ENCODE measurements at places on chromosomes 3 and 15.

GRCh38 chr3:47441796-47442551 is 33.8 kb downstream of the SCAP start:
- DNase-seq: no peak

DNA sequence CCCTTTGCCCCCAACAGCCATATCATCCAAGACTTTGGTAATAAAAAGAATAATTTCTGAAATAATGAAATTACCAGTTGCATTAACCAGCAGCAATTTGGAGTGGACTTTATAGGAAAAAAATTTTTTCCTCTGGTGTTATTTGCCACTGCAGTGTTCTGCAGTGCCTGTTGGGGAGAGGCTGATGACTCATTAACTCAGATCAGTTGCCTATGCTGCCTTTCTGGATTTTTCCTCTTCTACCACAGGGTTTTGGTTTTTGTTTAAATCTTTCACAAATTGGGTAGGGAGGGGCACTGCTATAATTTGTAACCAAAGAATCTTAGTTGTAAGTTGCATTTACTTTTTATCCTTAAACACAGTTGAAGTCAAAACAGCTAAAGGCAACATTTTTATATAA is 22.7 kb downstream of the ATP6V1A start:
- DNase-seq: peak; percentile 79

GRCh38 chr15:95565690-95566089 is 764.8 kb upstream of the NR2F2 start:
- DNase-seq: no peak

GRCh38 chr15:73518876-73519733 is 76.1 kb downstream of the REC114 start:
- DNase-seq: no peak

- DNase-seq: no peak
These were observed 6.1 kb downstream of the RHO start for GRCh38 chr3:129534428-129535027.

- DNase-seq: no peak
These were observed 245.2 kb downstream of the EFHB start for GRCh38 chr3:19688767-19689166.

GRCh38 chr3:123834631-123835030 is 49.5 kb downstream of the MYLK start:
- DNase-seq: peak; percentile 94

GRCh38 chr3:65689436-65689835 is 349.3 kb downstream of the MAGI1 start:
- no peak for DNase-seq

GRCh38 chr15:55799291-55800212 is 56.6 kb upstream of the PRTG start:
- peak; percentile 66 for DNase-seq

DNA sequence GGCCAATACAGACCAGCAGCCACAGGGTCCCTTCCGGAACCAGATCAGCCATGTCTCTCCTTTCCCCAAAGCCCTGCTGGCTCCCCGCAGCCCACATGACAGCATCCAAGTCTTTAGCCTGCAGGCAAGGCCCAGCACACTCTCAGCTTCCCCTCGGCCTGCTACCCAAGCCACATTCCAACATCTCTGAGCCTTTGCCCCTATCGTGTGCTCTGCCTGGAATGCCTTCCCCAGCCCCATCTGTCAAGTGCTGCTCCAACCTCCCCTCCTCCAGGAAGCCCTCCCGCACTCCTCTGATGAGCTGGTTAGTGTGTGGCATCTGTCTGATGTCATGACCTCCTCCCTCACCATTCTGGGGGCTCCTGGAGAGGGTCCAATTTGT is 8.5 kb downstream of the PLXND1 start:
- DNase-seq: peak; percentile 68

- no peak for DNase-seq
These were observed 105.8 kb upstream of the ETV5 start for GRCh38 chr3:186214670-186215069.

DNA sequence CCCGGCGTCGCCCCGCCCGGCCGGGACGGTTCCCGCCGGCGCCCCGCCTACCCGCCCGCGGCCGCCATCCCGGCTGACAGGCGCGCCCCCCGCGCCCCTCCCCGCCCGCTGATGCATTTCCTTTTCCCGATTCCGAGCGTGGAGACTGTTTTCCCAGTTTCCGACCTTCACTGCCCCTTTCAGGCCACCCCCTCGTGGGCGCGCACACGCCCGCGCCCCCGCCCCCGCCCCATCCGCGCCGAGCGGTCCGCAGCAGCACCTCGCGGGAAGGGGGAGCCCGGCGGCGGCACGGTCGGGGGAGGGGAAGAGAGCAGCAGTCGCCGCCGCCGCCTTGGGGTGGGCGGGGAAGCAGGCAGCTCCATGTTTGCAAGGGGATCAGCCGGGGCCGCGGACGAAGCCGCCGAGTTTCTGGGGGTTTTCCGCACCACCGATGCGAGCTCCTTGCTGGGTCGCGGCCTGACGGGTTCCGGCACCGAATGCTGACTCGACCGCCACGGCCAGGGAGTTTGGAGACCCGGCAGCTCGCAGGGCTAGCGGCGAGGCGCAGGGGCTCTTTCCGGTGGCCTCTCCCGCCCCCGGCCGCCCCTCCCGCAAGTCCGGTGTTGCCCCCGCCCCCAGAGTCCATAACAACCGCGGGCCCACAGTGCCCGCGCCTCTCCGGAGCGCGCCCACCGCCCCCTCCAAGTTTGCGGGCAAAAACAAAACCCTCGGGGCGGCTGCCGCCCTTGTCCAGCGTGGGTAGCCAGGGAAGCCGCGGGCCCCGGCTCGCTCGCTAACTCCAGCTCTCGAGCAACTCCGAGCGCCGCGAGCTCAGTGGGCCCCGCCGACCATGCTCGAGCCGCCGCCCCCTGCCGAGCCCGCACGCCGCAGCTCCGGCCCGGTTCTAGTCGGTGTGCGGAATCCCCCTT is 3.2 kb upstream of the SIN3A start:
- DNase-seq: peak; percentile 85

- no peak for DNase-seq
These were observed 286.1 kb upstream of the TLE3 start for GRCh38 chr15:70383856-70384255.

DNA sequence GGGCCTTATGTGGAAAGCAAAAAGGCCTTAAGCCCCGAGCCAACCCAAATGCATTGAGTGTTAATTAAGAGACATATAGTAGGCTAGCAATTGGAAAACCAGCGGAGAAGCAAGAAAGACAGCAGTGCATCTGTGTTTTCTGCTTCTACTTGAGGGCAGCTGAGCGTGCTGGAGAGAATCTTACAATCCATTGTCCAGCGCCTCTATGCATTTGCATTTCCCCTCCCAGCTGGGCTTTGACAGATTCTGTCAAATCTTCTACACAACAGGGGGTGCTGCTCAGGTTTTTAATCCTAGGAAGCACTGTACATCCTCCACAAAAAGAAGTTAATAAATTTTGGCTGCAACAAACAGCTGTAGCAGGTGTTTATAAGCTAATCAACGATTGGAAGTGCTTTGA is 23.9 kb downstream of the SSR3 start:
- DNase-seq: no peak

- DNase-seq: no peak
These were observed 208.8 kb upstream of the TBC1D5 start for GRCh38 chr3:17951241-17951640.

DNA sequence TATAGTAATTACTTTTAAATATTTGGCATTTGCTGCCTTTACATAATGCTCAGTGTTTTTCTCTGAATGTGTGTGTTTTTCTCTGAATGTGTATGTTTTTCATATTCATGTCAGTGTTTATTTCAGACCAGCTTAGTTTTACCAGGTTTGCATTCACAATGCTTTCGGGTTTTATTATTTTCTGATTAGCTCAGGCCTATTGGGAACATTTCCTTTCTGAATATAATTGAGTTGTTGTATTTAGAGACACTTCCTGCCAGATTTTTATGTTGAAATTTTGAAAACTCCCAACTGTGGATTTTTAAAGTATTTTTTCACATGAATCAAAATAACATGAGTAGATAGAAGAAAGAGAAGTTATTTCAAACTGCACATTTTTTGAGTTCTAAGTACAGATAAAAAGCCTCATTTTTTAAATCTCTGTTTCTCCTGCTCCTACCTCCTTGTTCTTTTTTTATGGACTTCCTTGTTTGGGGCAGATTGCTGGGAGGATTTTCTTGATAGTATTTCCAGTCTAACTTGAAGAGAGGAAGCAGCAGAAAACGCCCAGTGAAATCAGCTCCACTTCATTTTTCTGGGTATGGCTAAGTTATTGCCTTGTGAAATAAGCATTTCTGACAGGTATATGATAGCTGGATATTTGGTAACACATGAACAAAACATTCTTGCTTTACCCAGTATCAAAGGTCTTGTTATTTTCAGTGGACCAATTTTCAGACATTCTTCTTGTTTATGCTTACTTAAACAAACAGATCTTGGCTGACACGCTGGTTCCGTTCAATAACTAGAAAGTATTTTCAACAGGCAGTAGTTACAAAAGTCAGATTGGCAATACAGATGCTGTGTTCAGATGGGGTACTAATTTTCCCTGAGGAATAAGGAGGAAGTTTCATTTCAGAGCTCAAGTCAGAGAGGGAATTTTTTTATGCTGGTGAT is 70.7 kb downstream of the RIOX2 start:
- peak; percentile 2 for DNase-seq

- peak; percentile 94 for DNase-seq
These were observed 5.9 kb upstream of the GRAMD2A start for GRCh38 chr15:72203507-72203837.

DNA sequence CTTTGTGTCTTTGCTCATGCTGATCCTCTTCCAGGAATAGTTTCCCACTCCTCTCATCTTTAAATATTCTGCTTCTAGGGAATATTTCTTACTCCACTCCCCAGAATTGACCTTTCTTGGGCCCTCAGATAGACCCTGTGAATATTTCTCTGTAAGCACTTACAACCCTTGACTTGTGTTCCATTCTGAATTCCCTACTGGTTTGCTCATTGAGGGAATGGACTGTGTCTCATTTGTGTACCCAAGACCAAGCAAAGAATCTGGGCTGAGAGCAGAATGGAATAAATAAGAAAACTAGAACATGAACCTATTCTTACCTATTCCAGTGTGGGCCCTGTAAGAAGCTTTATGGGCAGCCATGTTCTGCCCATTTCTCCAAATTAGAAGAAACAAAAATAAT is 72.7 kb upstream of the TSPAN3 start:
- no peak for DNase-seq

- peak; percentile 34 for DNase-seq
These were observed 13.7 kb upstream of the PRKCD start for GRCh38 chr3:53147151-53147902.

DNA sequence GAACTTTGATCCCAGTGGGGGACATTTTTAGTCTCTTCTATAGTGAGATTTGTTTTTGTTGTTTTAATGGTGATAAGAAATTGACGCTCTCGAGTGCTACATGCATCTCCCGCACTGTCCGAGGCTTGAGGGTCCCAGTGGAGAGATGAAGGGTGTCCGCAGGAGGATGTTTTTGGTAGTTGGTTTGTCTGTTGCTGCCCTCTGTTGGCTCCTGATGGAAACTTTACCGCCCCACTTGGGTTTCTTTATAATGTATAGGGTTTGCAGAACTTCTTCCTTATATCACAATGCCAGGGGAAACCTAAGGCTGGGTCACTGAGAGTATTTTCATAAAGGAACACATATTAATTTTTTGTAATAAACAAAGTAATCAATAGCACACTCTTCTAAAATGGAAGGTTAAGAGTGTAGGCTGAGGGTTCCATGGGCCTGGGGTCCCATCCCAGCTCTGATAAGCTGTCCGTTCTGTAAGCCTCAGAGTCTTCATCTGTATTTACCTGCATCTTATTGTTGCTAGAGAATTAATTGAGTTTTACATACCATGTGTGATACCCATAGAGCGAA is 185.3 kb upstream of the FEZF2 start:
- DNase-seq: no peak

- no peak for DNase-seq
These were observed 20.0 kb downstream of the MBNL1 start for GRCh38 chr3:152288681-152289080.

DNA sequence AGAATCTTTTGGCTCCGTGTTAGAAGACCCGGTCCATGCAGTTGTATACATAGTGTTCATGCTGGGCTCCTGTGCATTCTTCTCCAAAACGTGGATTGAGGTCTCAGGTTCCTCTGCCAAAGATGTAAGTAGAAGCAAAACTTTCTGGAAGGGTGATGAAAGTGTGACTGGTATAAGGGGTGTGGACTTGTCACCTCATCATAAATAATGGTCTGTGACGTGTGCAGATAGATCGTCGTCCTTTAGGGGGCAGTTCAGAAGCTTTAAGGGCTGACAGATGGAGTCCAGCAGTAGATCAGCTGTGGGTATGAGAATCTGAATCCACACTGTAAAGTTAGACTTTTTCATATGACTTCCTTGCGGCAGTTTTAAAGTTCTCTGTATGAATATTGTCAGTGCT is 15.3 kb downstream of the SEC61A1 start:
- peak; percentile 45 for DNase-seq

DNA sequence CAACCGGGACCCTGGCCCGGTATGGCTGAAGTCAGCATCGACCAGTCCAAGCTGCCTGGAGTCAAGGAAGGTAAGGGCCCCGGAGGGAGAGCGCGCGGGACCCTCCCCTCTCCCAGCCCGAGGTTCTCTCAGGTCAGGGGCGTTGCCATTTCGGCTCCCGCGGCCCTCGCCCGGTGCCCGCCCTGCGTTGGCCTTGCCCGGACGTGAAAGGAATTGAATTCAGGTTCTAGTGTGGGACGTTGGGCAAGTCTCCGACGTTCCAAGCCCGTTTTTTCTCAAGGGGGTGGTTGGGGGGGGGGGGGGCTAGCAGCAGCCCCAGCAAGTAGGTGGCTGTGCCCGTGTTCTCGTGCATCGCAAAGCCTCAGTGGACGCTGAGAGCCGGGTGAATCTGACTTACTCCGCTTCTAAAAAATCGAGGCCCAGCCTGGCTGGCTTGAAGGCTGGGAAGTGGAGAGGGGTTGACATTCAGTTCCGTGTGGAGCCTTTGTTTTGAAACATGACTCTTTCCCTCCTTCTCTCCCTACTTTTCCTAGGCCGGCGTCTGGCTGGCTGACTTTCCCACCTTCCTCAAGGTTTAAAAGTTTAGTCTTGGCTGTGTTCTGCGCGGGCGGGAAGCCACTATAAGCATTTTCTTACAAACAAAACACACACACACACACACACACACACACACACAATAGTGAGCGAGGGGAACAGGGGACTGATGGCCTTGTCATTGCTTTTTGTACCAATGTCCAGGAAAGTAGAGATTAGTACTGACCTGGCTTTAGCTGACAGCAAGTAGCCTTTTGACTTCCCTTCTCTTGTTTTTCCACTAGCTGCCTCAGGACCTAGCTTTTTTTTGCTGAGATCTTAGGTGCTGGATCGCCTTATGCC is at the start of gene UTS2B:
Gene UTS2B, minus strand, starts transcription at position 873 of the 876 bp plus-strand sequence. CDS start 48,337 bp downstream, outside the sequence.
- DNase-seq: peak; percentile 74

DNA sequence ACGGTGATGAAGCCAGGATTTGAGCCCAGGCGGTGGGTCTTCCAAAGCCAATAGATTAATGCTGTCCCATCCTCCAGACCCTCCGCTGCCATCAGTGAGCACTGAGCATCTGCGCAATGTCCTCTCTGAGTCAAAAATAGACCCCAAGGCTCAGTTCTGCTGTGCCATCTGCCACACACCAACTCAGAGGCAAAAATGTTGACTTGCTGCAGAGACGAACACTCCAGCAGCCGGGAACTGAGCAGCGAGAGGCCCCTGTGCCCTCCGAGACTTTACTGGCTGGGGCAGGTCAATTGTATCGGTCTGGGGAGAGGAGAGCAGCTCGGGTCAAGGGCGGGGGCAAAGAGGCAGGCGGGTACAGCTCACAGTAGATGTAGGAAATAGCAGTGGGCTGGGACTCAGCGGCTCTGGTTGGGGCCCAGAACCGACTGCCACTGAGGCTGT is 41.5 kb upstream of the ATP2B2 start:
- DNase-seq: no peak

- peak; percentile 15 for DNase-seq
These were observed 1.1 kb downstream of the SEC11A start for GRCh38 chr15:84714821-84715220.

- no peak for DNase-seq
These were observed 943.8 kb downstream of the VGLL3 start for GRCh38 chr3:86047161-86047560.

All from GM23248 (cell line).